Posterior cingulate gyrus (tissue), 11 donors: ENCODE measurements at places on chromosomes 7 and 10.

DNA sequence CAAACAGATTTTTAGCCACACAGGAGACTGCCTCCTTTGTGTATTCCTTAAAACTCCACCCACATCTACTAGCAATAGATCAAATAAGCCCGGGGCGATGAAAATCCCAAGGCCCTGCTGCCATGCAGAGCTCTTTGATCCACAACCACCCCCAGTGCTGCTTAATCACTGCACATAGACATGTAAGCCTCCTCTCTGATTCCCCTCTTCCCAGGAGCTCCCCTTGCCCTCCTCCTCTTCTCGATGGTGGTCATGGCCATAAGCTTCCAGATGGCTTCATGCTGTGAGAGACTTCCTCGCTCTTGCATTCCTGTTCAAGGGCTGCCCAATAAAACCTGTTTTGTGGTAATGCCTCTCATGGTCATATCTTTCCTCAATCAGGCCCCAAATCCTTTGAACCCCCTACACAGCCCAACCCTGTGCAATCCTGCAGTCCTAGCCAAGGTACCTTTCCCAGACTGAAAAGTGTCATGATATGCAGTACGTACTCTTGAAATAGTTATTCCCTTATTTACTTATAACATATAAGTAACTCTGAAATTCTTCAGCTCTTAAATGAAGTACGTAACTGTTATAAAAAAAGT, 158.5 kb downstream of the CACNA2D1 start:
- no peak for DNase-seq

- DNase-seq, result peak; percentile 83
Observed at GRCh38 chr10:73839276-73839966, 28.0 kb upstream of the NDST2 start.

DNA sequence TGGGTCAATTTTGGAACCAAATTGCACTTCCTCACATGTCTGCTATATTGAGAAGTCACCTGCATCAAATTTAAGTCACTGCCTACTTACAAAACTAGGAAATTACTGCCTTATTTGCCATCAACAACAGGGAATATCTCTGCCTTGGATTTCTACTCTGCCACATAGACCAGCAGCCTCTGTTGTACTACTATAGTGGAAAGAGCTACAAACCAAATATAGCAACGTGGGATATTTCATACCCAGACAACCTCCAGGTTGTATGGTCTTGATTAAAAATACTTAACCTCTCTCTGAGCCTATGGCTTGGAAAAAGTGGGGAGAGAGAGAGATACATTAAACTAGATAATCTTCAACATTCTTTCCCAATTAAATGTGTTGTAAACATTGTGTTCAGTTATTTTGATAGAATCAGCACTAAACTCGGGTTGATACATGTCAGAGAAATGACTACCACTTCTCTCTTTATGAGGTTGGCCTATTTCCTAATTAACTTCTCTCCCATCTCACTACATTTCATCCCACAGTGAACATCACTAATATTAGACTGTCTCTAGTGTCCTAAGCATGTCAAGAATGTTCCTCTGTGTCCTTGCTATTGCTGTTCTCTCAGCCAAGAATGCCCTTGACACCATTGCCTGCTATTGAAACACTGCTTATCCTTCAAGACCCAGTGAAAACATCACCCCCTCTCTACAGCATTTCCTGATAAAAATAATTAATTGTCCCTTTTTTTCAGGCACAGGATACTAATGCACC, 421.2 kb downstream of the IPMK start:
- no peak for DNase-seq

DNA sequence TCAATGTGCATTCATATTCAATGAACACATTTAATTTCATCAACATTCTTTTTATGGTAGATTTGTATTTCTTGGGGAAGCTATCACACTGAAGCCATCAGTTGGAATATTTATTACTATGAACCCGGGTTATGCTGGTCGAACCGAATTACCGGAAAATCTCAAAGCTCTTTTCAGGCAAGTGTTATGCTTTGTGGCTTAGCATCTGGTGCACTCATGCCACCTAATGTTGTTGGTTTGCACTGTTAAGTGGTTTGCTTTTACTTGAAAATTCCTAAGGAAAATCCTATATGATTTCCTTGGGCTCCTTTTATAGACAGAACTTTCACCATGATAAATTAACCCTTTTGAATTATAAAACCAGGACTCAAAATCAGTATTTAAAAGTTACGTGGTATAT, 147.9 kb downstream of the DNAH11 start:
- no peak for DNase-seq

DNA sequence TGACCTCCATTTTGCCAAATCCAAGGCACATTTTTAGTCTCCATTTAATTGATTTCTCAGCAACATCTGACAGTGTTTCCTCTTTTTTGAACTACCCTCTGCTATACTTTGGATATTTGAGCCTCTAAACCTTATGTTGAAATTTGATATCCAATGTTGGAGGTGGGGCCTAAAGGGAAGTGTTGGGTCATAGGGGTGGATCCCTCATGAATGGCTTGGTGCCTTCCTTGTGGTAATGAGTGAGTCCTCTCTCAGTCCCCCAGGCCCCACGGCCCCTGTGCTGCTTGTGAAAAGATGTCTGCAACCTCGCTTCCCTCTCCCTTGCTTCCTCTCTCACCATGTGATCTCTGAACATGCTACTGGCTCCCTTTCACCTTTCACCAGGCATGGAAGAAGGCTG, 96.8 kb upstream of the DGKB start:
- no peak for DNase-seq

- DNase-seq, result no peak
Observed at GRCh38 chr10:23914641-23915040, 294.3 kb upstream of the KIAA1217 start.

DNA sequence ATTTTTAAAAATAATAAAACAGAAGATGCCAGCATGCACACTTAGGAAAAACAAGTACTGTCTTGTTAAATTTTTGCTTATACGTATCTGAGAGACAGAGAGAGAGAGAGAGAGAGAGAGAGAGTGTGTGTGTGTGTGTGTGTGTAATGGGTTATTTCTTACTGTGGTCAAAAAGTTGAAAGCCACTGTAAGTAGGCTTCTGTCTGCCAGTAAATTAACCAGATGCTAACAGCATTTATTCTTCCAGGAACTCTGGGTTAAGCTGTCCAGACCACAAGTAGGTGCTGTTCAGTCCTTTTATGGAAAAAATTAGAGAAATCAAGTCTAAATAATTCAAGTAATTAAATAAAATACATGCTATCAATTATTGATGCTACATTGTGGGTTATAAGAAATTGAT, 39.7 kb downstream of the RNF32 start:
- DNase-seq, result no peak

- no peak for DNase-seq
Observed at GRCh38 chr10:90274721-90275468, 573.5 kb downstream of the KIF20B start.

DNA sequence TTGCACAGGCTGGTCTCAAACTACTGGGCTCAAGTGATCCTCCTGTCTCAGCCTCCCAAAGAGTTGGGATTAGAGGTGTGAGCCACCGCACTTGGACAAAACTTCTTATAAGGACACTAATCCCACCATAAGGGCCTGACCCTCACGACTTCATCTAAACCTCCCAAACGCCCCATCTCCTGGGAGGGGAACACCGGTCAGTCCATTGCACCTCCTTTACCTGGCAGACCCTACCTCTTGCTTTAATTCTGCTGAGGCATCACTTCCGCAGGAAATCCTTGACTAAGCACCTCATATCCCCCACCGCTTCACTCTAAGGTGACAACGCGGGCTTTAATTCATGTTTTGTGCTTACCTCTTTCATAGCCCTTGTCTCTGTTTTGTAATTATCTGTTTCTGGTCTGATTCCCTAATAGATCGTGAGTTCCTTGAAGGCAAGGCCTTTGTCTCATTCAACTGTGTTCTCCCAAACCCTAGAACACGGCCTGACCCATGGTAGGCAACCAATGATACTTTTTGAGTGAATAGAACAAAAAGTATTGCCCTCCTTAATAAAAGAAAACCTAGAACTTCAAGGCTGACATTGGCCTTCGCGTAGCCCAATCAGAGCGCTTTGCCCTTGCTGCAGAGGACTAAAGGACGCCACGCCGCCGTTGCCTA, 481 bp upstream of the ZNF862 start:
- DNase-seq, result no peak

DNA sequence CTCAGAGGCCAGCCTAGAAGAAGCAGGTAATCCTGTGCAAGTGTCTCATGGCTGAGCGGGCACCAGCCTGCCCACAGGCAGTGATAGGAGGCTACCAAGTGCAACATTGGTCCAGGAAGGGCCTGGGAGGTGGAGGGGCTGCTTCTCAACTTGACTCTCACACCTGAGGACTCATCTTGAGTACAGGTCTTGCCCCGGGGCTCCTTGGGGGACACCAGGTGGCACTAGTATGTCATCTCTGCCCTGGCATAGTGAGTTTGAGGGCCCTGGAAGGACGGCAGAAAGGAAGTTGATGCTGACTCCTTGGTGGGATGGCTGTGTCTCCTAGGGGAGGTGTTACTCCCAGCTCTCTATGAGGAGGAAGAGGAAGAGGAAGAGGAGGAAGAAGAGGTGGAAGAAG, 2.3 kb downstream of the CCDC136 start:
- no peak for DNase-seq

DNA sequence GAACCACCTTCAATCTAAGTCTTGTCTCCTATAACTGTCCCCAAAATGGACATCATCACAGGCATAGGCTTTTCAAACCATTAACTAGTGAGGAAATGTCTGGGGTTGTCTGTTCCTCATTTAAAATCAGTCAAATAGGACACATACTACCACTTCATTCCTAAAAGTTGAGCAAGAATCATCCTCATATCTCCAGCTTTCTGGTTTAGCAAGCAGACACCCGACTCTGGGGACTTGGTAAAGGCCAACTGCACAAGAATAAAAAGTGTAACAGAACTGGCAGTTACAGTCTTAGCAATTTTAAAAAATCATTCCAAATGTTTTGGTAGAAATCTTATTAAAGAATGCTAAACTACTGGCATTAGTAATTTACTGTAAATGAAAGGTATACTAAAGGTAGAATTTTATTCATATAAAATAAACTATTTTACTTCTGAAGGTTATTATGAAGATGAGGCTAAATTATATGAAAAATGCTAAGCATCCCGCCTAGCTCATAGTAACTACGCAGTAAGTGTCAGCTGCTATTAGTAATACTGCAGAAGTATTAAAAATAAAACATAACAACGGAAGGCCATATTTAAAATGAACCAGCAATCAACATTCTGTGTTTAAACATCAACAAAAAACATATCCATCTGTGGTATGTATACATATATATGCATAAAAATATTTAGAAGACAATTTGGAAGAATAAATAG, 60.8 kb downstream of the ZNF438 start:
- DNase-seq, result no peak

- no peak for DNase-seq
Observed at GRCh38 chr7:11341285-11341944, 367.7 kb downstream of the PHF14 start.

- DNase-seq, result no peak
Observed at GRCh38 chr10:48450741-48451466, 144.4 kb downstream of the MAPK8 start.

GRCh38 chr7:119175911-119176627, 951.6 kb downstream of the ANKRD7 start:
- peak; percentile 21 for DNase-seq

- peak; percentile 84 for DNase-seq
Observed at GRCh38 chr7:1028044-1028770, 16.1 kb upstream of the GPR146 start.

DNA sequence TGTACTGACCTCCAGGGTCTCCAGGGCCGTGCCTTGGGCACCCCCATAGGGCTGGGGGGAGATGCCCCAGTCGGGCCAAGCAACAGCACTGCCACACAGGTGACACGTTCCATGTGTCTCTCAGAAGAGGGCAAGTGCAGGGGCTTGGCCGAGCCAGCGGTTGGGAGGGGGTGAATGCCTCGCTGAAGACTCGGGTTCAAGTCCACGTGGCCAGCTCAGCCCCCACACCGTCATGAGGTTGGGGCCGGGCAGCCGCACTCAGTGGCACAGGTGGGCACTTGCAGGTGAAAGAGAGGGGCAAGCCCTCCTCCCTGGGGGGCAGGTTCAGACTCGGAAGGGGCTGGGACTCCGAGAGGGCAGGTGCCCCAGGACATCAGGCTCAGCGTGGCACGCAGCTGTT, 153.8 kb downstream of the MAD1L1 start:
- no peak for DNase-seq

- no peak for DNase-seq
Observed at GRCh38 chr10:6204341-6205191, 1.8 kb downstream of the PFKFB3 start.

DNA sequence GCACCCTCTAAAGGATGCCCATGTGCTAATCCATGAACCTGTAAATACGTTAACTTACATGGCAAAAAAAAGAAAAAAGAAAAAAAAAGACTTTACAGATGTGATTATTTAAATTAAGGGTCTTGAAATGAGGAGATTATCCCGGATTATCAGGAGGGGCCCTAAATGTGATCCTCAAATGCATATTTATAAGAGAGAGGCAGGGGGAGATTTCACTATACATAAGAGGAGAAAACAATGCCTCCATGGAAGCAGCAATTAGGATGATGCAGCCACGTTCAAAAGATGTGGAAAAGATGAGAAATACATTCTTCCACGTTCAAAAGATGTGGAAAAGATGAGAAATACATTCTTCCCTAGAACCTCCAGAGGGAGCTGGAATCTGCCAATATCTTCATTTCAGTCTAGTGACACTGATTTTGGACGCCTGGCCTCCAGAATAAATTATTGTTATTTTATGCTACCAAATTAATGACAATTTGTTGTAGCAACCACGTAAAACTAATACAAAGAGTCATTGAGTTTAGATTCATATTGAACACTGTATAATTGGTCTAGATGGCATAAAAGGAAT, 328.4 kb upstream of the GNAI1 start:
- no peak for DNase-seq

DNA sequence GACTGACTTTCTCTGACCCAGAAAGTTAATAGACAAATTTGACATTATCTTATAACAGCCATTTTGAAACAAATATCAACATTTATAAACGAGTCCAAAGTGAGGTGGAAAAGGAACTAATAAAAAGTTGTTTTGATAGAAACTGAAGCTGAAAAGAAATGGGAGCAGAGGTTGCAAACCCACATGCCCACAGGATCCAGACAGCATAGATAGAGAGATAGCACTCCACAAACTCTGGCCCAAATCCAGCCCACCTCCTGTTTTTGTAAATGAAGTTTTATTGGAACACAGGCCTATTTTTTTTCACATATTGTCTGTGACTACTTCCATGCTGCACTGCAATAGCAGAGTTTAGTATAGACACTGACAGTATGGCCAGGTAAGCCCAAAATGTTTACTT, 171.9 kb downstream of the PRKG1 start:
- DNase-seq, result no peak

DNA sequence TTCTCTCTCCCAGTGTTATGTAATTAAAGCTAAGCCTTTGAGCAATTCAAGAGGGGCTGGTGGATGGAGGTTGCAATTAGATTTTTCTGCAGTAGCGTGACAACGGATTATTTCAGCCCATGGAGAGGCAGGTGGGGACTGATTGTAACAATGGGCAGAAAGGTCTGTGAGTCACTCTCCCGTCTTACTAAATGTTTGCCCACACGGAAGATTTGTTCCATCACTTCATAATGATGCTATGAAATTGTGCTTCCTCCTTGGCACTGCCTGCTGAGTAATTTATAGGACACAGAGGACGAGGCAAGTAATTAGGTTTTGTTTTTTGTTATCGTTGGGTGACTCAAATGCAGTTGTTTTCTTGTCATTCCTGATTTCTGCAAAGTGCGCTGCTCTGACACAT, 594.5 kb upstream of the DPP6 start:
- no peak for DNase-seq

- no peak for DNase-seq
Observed at GRCh38 chr7:28497009-28497408, 84.7 kb downstream of the CREB5 start.

- no peak for DNase-seq
Observed at GRCh38 chr10:96211764-96212163, 59.6 kb downstream of the BLNK start.

GRCh38 chr10:42972946-42973345, 103.9 kb upstream of the RET start:
- DNase-seq, result no peak
